ENCODE measurements at places on chromosomes 2 and 18.

GRCh38 chr18:45106331-45106774 lies 425.7 kb downstream of the SETBP1 start:
- DNase-seq, result no peak

DNA sequence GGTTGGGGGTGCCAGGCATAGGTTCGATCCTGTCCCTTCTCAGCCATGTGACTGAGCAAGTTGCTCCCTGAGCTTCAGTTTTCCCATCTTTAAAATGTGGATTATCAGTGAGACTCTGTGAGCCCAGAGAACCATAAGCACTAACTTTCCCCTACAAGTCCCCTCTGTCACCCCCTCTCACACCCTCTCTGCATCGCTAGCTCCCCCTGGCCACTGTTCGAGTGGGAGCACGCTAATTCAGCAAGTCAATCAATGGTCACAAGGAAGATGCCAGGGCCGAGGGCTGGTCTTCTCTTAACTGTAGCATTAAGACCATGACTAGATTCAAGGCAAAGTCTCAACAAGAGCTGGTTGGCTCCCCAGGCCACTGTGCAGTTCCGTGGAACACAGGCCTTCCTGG lies 66.2 kb downstream of the BCL2L11 start:
- DNase-seq, result no peak

- no peak for DNase-seq
Observed at GRCh38 chr2:227188292-227188691, 23.9 kb downstream of the COL4A3 start.

DNA sequence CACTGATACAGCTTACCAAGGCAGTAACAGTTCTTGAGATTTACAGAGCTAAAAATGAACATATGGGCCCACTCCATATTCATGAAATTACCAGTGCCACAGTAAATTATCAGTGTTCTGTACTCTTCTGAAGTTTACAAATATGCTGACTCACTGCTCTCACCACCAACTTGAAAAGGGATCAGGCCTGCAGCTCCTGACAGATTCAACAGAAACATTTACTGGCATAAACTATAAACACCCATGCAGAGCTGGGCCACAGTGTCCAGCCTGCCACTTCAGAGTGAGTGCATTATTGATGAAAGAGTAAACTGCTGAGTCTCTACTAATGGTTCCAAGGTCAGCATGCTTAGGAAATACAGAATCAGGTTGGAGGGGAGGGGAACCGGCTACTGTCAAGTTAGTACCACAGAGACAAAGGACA lies 83.1 kb downstream of the FARSB start:
- no peak for DNase-seq

DNA sequence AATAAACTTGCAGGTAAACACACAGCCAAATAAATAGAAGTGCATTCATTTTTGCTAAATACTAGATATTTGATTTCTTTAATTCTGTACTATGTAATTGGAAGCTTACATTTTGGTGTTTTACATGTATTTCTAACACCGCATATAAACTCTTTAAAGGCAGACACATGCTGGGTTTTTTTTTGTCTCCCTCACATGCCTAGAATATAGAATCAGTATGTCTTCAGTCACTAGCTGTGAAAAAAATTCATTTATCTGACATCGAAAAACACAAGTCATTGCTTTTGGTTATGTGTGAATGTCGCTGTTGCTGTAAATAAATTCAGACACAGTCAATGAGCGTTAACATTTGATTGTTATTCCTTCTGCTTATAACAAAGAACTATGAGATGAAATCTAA lies 1101.0 kb downstream of the DPP10 start:
- DNase-seq, result no peak

GRCh38 chr2:959457-959856 lies 8.8 kb downstream of the SNTG2 start:
- DNase-seq, result no peak

- no peak for DNase-seq
Observed at GRCh38 chr2:219887870-219888269, 260.4 kb downstream of the SLC4A3 start.

DNA sequence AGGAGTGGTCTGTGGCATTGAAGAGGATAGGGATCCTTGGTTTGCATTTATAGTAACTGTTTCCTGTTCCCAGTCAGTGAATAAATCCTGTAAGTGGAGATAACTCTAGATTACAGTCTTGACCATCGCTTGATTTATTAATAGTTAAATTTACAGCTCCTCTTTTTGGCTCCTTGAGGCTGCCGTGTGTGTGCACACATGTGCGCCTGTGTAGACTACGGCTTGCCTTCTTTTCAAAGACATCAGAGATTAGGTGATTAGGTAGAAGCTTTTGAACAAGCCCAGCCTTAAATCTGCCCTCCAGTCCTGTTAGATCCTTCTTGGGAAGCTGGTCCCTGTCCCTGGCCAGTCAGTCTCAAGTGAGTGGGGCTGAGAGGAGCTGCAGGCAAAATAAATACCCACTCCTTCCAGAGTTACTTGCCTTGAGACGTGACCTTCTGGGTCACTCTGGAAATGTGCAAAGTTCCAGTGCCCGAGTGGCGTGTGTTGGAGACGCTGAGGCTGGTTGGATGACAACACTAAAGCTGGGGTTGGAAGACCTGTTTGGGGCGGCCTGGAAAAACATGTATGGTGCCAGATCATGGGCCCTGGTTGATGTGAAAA lies 32.0 kb downstream of the TCF7L1 start:
- no peak for DNase-seq

GRCh38 chr2:142877216-142877838 lies at the start of gene KYNU:
KYNU (plus strand) TSS chr2:142877664; CDS start chr2:142885368, 7,704 bp downstream.
- no peak for DNase-seq

GRCh38 chr2:118056165-118056534 lies 32.1 kb upstream of the INSIG2 start:
- no peak for DNase-seq

GRCh38 chr2:239286901-239287300 lies 113.9 kb downstream of the HDAC4 start:
- no peak for DNase-seq

GRCh38 chr2:457792-458424 lies 170.0 kb upstream of the ALKAL2 start:
- DNase-seq, result no peak

DNA sequence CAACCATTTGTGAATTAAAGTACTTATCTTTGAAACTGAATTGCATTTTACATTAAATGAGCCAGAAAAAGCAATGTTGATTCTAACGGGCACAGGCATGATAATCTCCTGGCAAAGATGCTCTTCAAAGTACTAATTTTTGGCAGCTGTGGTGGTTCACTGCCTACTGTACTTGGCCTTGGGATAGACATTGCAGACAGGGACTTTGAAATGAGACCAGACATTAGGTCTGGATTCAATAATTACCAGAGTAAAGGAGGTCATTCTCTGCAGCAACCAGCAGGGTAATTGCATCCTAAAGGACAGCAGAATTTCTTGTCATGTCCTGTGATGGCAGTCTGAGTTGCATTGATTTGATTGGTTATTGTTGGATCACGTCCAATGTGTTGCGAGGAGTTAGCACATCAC lies 986.5 kb downstream of the TDRD15 start:
- DNase-seq, result no peak

DNA sequence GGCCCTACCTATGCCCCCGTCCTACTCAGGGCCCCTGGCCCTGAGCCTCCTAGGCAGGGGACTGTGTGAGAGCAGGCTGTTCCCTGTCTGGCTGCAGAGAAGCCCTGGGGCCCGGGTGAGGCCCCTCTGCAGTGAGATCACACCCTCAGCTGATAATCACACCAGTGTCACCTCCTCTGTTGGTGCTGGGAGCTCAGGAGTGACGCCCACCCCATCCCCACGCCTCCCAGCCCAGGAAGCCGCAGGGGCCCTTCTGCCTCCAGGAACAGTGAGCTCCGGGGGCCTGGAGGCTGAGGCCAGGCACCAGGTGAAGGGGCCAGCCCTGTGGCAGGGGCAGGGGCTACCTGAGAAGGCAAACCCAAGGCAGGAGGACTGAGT lies 20.0 kb downstream of the KCNIP3 start:
- no peak for DNase-seq

Data from activated CD4-positive, alpha-beta memory T cell treated with anti-CD3 and anti-CD28 coated beads for 36 hours (primary cell).